GM23248 (cell line): ENCODE measurements at places on chromosomes 7 and 10. TPM values are rescaled to one million over a fixed set of nuclear protein-coding genes. Genes with fewer than 3 reads are reported as not detected.

DNA sequence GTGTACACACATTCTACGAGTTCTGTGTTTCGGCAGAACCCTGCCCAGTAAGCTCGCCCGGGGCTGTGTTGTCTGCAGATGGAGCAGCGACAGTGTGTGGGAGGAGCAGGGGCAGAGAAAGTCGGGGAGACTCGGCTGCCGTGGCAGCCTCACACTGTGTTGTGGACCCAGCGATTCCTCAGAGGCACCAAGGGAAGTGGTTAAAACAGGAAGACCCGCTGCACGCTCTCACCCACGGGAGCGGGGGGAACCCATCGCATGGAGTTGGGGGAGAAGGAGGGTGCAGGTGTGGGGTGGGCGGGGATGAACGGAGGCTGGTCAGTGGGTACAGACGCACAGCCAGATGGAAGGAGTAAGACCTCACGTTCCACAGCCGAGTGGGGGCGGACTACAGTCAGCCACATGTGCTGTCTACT lies 250.2 kb downstream of the ELFN1 start:
- peak; percentile 77 for DNase-seq

DNA sequence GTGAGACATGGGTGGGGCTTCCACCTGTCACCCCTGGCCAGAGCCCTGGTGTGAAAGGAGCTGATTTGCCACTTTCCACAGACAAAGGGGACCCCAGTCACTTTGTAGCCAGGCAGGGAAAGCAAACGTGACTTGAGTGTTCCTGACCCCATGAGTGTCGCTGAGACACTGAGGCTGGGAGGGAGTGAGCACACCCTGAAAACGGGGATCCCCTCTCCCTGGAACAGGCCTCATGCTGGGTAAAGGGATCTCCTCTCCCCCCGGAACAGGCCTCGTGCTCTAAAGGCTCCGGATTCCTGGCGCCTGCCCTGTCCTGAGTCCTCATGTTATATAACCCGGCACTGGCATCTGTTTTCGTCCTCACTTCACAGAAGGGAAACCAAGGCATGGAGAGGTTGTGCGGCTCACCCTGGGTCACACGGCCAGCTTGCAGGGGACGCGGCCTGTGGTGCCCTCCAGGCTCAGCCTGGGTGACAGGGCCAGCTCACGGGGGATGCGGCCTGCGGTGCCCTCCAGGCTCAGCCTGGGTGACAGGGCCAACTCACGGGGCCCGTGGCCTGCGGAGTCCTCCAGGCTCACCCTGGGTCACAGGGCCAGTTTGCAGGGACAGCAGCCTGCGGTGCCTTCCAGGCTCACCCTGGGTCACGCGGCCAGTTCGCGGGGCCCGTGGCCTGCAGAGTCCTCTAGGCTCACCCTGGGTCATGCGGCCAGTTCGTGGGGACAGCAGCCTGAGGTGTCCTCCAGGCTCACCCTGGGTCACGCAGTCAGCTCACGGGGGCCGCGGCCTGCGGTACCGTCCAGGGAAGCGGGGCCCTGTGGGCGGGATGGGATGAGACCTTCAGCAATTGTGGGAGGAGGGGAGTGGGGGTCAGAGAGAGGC lies 104.7 kb downstream of the PDGFA start:
- no peak for DNase-seq

DNA sequence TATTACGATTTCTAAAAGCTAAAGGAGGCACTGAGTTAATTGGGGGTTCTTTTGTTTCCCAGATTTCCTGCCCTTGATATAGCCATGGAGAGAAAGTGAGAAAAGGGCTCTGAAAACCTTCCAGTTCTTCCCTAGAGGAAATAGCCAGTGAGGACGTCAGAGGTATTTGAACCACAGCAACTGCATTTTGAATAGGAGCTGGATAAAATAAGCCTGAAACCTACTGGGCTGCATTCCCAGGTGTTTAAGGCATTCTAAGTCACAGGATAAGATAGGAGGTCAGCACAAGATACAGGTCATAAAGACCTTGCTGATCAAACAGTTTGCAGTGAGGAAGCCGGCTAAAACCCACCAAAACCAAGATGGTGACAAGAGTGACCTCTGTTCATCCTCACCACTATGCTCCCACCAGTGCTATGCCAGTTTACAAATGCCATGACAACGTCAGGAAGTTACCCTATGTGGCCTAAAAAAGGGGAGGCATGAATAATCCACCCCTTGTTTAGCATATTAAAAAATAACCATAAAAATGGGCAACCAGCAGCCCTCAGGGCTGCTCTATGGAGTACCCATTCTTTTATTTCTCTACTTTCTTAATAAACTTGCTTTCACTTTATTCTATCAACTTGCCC lies 85.1 kb upstream of the FRMD4A start:
- no peak for DNase-seq

DNA sequence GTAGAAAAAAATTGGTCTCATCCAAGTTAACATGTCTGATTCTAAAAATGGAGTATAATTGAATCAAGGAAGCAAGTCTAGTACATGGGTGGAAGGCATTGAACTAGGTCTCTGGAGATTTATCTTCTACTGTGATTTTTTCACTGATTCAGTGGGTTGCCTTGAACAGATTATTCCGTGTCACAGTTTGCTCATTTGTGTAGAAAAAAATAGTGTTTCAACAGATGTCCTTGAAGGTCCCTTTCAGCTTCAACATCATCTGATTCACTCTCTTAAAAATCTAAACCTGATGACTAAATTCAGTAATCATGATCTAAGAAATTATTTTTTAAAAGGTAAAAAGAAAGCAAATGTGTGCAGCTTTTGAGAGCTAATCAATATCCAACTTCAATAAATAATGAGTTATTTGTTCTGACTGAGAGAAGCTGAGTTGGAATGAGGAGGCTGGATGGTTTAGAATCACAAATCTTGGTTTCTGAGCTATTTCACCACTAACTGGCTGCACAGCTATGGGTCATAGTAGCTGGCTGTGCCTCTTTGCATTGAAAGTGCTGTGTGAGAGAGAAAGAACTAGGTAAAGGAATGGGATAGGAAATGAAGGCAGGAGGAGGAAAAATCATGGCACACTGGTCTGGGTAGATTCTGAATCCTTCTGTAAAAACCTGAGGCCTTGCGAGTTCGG lies 221.5 kb upstream of the MDFIC start:
- DNase-seq = no peak

- no peak for DNase-seq
Observed at GRCh38 chr7:109895536-109895935, 1195.4 kb upstream of the LRRN3 start.

DNA sequence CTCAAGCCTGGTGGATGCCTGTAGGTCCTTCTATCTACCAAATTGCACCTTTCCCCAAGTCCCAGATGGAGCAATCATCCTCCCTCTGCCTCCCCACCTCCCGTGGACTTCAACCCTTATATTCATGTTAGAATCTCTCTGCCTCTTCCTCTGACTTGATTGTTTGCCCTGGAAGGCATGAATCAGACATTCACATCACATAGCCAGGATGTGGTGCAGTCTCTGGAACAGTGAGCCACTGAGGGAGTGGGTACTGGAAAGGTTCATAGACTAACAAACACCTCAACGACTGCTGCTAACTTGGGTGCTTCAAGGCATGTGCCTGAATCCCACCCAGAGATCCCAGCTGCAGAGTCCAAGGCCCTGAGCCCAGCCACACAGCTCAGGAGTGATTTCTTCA lies 494.0 kb downstream of the TNS3 start:
- peak; percentile 59 for DNase-seq

DNA sequence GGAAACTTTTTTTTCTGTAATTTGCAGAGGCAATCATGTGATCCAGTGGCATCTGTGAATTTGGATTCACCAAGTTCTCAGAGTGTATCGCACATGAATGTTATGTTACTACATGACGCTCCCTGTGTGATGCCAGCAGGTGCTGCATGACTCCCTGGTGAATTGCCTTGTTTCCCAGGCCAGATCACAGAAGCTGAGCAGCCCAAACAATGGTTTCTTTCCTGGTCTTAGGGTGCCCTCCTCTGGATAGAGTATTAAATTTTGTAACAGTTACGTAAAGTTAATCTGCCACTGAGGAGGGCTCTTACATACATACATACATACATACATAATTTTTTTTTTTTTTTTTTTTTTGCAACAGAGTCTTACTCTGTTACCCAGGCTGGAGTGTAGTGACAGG lies 3.6 kb downstream of the ZSCAN21 start:
- peak; percentile 88 for DNase-seq

GRCh38 chr10:1123972-1124371 lies 67.8 kb downstream of the WDR37 start:
- DNase-seq = no peak

- no peak for DNase-seq
Observed at GRCh38 chr10:96014473-96015102, 28.8 kb upstream of the CCNJ start.

GRCh38 chr10:96072674-96073073 lies 29.3 kb downstream of the CCNJ start:
- DNase-seq = no peak

- peak; percentile 92 for DNase-seq
Observed at GRCh38 chr10:111126077-111126476, 49.2 kb downstream of the ADRA2A start.

- DNase-seq = no peak
Observed at GRCh38 chr7:136971776-136972175, 103.3 kb downstream of the CHRM2 start.

GRCh38 chr7:123460616-123461015 lies 73.8 kb downstream of the IQUB start:
- peak; percentile 10 for DNase-seq

GRCh38 chr7:10646194-10646593 lies 327.5 kb upstream of the PHF14 start:
- no peak for DNase-seq

DNA sequence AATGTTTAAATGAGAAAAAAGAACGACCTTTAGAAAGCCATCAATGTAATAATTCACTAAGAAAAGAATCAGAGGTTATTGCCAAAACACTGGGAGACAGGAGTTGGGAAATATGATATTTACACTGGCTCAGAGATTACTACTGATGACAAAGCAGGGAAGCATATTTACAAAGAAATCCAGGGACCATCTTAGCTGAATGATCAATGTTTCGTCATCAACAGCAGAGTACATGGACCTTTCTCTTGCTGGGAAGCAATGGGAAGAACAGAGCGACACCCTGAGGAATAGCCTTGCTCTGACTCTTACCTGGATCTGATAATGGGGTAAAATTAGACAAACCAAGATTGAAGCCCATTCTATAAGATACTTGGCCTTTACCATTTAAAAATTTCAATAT lies 1293.5 kb downstream of the XPNPEP1 start:
- DNase-seq = peak; percentile 66

DNA sequence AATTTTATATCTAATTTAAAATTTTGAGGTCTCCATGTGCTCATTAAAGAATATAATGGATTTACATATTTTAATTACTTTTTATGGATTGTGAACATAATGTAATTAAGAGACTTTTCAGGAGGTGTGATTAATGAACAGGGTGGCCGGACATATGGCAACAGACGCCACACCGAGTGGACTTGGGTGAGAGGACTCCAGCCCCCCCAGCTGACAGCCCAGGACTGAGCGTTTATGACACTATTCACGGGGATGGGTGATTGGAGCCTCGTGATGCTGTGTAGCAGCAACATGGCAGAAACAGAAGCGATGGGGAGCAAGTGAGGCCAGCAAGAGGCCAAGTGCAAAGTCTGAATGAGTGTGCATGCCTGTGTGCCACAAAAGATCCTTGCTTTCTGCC lies 1176.9 kb downstream of the TYW1 start:
- DNase-seq = no peak

DNA sequence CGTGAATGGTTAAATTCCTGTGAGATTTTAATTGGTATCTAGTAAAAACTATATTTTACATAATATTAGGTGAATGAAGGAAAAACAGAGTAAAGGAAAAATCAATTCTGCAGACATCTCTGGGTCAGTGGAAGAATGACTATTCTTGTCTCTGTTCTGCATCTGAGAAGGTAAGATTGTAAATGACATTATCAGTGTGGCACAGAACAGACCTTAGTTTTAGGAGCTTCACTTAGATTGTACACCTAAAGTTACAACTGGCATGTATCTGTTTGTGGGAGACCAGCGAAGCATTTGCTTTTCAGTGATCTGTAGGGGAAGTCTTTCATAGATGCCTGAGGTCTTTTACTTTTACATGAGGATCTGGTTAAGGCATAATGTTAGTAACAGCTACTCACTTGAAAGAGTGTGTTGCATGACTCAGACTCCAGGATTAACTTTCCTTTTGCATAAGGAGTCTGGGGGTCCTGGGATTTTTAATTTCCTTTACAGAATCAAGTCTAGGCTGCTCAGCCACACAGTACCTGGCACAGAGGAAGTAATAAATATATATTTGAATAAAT lies 56.2 kb downstream of the JMJD1C start:
- peak; percentile 76 for DNase-seq

DNA sequence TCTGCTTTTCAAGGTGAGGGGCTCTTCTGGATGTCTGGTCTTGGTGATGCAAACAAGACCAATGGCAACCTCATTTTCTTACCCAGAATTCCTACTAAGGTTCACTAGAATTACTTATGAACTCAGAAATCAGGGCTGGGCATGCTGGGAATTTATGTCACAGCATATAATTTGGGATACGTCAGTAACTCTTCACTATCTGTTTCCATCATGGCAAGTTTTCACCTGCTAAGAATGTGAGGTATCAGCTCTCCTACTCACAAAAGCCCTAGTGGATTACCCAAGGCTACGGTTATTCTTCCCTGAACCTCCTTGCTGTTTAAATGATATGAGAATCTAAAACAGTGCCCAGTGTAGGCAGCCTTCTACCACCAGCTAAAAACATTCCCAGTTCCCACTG lies 53.1 kb downstream of the PNLIPRP2 start:
- DNase-seq = no peak

GRCh38 chr7:47080816-47081215 lies 501.1 kb downstream of the TNS3 start:
- DNase-seq = peak; percentile 37

DNA sequence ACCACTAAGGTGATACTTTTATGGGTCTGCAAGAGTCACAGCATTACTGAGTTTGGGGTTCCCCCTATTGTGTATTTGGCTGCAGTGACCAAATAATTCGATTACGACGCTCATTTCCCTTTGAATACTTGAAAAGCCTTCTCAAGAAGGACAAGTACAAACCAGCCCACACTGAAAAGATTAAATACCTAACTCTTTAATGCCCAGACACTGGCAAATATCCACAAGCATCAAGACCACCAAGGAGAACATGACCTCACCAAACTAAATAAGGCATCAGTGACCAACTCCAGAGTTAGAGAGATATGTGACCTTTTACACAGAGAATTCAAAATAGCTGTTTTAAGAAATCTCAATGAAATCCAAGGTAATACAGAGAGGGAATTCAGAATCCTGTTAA lies 31.8 kb upstream of the SFTPD start:
- no peak for DNase-seq

Gene PDSS1
- 4.0 and 5.1 TPM in 2 replicates for total RNA-seq

Gene SPDYE9
- not detected in 2 replicates for total RNA-seq

Gene TSPAN13
- total RNA-seq = 4.2 and 6.2 TPM in 2 replicates

Gene SKIDA1
- total RNA-seq = not detected in 2 replicates

Gene SLC18A2
- total RNA-seq = not detected in 2 replicates

Gene DGKI
- 21.1 and 25.9 TPM in 2 replicates for total RNA-seq

Gene BLNK
- not detected in 2 replicates for total RNA-seq

Gene CYP26C1
- not detected in 2 replicates for total RNA-seq

Gene HMX3
- not detected in 2 replicates for total RNA-seq

Gene BTBD16
- total RNA-seq = not detected in 2 replicates

Gene ABCF2
- 69.7 and 74.9 TPM in 2 replicates for total RNA-seq

Gene CD36
- 1.3 TPM in 1 of 2 replicates, not detected in the other for total RNA-seq

Gene UPP1
- total RNA-seq = 12.5 and 12.9 TPM in 2 replicates

Gene MYPN
- total RNA-seq = 14.5 and 20.0 TPM in 2 replicates

Gene HOXA1
- 0.89 and 0.97 TPM in 2 replicates for total RNA-seq

Gene IRF5
- total RNA-seq = under 0.01 and 1.6 TPM in 2 replicates
